ENCODE measurements at places on chromosomes 6 and 20.

- no peak overlapping the region for H3K27ac ChIP-seq
- H3K36me3 ChIP-seq = no peaks in the 10 kb centered on the region
- no peaks in the 10 kb centered on the region for H3K4me1 ChIP-seq
- H3K4me3 ChIP-seq = no peak overlapping the region
- H3K27me3 ChIP-seq = no peaks in the 10 kb centered on the region
Observed at GRCh38 chr6:40500227-40500626, 86.9 kb downstream of the LRFN2 start.

- no peaks in the 10 kb centered on the region for H3K36me3 ChIP-seq
- H3K27me3 ChIP-seq = no peaks in the 10 kb centered on the region
- no peak for DNase-seq
- no peak overlapping the region for H3K27ac ChIP-seq
- H3K4me1 ChIP-seq = peaks cover 17% of the 10 kb centered on the region
Observed at GRCh38 chr6:34359418-34360158, 32.9 kb downstream of the NUDT3 start.

GRCh38 chr6:161292650-161293281 is 18.9 kb upstream of the AGPAT4 start:
- no peaks in the 10 kb centered on the region for H3K36me3 ChIP-seq
- no peaks in the 10 kb centered on the region for H3K4me1 ChIP-seq
- no peak for DNase-seq
- no peak overlapping the region for H3K4me3 ChIP-seq
- H3K27me3 ChIP-seq = no peaks in the 10 kb centered on the region
- H3K27ac ChIP-seq = no peak overlapping the region

DNA sequence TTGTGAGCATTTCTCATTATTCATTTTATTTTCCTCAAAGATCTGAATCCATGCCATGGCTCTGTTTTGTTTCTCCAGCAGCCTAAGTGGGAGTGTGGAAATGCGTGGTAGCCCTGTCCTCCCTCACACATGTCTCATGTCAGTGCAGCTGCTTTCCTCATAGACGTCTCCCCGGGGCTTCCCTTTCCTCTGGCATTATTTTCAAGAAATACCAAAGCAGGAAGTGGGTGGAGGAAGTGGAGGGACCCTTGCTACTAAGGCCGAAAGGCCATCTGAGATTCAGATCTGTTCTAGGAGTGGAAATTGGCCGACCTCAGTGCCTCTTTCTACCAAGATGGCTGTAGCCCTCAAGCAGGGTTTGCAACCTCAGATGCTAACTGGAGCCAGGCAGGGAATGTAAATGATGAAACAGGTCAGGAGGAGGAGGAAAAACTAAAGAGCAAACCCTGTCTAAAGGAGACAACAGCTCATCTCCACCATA is 420.9 kb upstream of the PLCB4 start:
- H3K27ac ChIP-seq = peak overlapping the region; percentile 76
- no peak overlapping the region for H3K4me3 ChIP-seq
- no peak for DNase-seq
- H3K27me3 ChIP-seq = no peaks in the 10 kb centered on the region

DNA sequence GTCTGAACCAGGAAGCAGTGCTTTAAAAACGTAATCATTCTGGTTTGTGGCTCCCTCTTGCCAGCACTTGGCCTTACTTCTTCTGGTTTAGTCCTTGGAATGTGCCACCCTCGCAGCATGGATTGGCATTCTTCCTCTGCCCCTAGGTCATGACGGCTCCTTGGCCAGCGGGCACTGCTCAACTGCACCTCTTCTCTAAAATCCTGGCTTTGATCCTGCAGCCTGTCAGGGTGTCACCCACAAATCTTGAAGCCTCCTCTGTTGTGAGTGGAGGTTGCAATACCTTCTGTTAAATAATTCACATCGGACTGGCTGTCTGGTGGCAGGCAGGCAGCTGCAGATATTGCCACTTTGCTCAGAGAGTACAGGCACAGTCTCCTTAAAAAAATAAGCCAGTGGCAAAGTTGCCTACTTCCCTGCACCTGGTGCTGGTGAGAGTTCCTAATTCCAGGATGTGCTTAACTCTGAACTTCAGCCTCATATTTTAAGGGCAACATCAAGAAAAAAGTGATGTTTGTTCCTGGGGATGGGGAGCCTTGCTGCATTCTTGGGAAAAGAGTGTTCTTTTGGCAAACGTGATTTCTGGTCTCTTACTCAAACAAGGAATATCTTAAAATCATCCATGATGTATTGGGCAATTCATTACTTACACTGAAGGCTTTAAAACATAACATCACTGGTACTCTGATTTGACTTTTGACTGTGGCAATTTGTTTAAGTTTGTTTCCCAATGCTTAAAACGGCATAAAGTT is 179.8 kb downstream of the FOXA2 start:
- peak overlapping the region; percentile 36 for H3K4me3 ChIP-seq
- no peak for DNase-seq
- peaks cover 44% of the 10 kb centered on the region for H3K4me1 ChIP-seq
- H3K27ac ChIP-seq = peak overlapping the region; percentile 88

GRCh38 chr6:113707194-113707593 is 150.0 kb upstream of the MARCKS start:
- H3K4me1 ChIP-seq = no peaks in the 10 kb centered on the region
- H3K27me3 ChIP-seq = no peaks in the 10 kb centered on the region
- no peak overlapping the region for H3K4me3 ChIP-seq
- no peaks in the 10 kb centered on the region for H3K36me3 ChIP-seq
- H3K27ac ChIP-seq = no peak overlapping the region

- H3K4me1 ChIP-seq = no peaks in the 10 kb centered on the region
- no peak for DNase-seq
- H3K27me3 ChIP-seq = no peaks in the 10 kb centered on the region
- H3K36me3 ChIP-seq = no peaks in the 10 kb centered on the region
Observed at GRCh38 chr6:53464483-53464882, 80.4 kb downstream of the GCLC start.

DNA sequence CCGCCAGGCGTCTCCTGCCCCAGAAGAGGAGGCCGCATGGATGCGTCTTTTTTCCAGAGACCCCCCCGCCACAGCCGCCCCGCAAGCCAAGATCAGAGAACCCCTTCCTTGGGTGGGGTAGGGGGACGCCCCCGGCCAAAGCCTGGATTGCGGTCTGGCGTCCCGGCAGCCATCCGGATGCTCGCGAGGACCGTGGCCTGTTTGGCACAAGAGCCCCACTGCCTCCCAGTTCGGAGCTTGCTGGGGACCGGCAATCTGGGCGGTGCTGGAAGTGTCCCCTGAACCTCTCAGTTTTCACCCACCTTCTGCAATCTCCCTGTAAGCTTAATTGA is 924 bp downstream of the FAM162B start:
- no peak overlapping the region for H3K27ac ChIP-seq
- no peak for DNase-seq
- no peak overlapping the region for H3K4me3 ChIP-seq
- H3K27me3 ChIP-seq = peaks cover 56% of the 10 kb centered on the region
- no peaks in the 10 kb centered on the region for H3K36me3 ChIP-seq

Measured in SJSA1 (cell line).